ENCODE measurements at places on chromosomes 11 and 22. TPM values are rescaled to one million over a fixed set of nuclear protein-coding genes. Genes with fewer than 3 reads are reported as not detected.

SYCE3 gene
- total RNA-seq, result not detected

MFNG gene
- total RNA-seq, result 0.37 TPM

CASP5 gene
- not detected for total RNA-seq

OR8A1 gene
- total RNA-seq, result not detected

TLCD5 gene
- 7.8 TPM for total RNA-seq

SYTL2 gene
- 47.5 TPM for total RNA-seq

IL18BP gene
- total RNA-seq, result 1.6 TPM

TRIM77 gene
- total RNA-seq, result not detected

KLHDC7B gene
- total RNA-seq, result 0.11 TPM

PYGM gene
- 0.08 TPM for total RNA-seq

YPEL4 gene
- total RNA-seq, result 5.3 TPM

GDPD4 gene
- total RNA-seq, result not detected

HTR3A gene
- not detected for total RNA-seq

TMEM132A gene
- total RNA-seq, result 35.0 TPM

BATF2 gene
- total RNA-seq, result 0.45 TPM

SPI1 gene
- total RNA-seq, result not detected
